Epithelial cell of proximal tubule (primary cell): ENCODE measurements at places on chromosomes 2 and 18.
A peak's percentile ranks its signal among the peaks of the same experiment; 100 is the strongest.

DNA sequence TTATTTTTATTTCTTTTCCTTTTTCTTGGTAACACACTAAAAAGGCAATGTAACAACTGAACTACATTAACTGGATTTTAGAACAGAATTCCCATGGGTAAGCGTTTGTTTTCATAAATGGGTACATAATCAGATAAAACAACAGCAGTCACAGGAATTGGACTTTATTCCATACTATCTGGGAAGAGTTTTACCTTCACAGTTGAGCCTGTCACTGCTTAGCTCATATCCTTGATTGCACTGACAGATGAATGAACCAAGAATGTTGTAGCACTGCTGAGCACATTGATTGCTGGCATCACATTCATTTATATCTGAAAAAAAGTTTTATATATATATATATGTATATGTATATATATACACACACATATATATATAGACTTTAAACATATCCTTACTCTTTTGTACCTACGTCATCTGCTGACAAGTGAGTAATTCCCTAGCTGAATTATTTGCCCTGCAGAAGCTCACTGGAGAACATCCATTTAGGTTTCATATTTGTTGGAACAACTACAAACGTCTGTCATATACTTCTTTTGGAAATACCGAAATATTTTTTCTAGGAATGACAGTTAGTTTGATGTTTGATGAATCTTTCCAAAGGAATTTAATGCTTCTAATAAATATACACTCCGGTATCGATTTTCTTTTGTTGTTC, 47.0 kb downstream of the EFEMP1 start:
- DNase-seq = no peak

GRCh38 chr2:120576509-120577474, 158.9 kb upstream of the GLI2 start:
- DNase-seq = no peak

DNA sequence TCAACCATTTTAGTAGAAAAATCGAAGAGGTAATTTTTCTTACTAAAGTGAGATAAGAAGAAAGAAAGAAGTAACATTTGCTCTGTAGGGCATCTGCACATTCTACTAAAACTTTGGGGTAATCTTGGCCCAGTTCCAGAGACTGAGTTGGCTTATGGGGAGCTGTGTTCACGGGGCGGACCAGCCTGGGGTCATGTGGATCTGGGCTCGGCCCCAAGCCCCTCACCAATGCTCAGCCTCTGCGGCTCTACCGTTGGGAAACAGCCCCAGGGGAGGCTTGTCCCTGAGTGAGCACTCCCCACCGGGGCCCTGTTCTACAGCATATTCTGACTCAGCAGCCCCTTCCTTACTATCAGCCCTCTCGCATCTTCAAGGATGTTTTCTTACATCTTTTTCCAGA, 132.3 kb downstream of the RTP5 start:
- no peak for DNase-seq

DNA sequence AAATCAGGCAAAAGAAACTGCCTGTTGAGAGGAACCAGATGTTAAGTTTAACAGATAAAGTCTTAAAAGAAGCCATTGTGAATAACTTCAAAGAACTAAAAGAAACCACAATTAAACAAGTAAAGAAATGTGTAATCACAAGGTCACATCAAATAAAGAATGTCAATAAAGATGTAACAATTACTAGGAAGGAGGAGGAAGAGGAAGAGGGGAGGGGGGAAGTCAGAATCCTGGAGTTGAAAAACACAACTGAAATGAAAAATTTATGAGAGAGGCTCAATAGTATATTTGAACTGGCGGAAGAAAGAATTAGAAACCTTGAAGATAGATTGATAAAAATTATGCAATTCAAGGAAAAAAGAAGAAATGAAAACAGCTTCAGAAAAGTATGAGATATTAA, 88.4 kb upstream of the CRIM1 start:
- DNase-seq = no peak

- no peak for DNase-seq
Measured at GRCh38 chr2:156065912-156066311, 266.6 kb downstream of the NR4A2 start.

- no peak for DNase-seq
Measured at GRCh38 chr18:911025-911424, 6.4 kb downstream of the ADCYAP1 start.

DNA sequence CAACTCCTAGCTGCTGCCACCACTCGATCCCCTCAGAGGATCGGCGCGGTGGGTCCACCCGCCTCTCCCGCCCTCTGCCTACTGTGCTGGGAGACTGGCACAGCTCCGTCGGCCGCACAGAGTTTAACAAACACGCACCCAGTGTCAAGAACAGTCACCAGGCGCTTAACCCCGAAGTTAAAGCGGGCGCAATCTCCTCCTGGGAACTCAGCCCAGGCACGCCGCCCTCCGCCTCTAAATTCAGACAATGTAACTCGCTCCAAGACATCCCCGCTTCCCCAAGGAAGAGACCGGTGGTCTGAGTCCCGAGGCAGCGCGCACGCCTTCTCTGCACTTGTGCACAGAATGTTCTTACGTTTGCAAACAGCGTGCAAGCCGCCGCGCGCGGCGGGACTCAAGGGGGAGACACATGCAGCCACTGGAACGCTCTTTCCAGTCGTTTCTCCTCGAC, 533 bp downstream of the CXCR4 start:
- no peak for DNase-seq

GRCh38 chr2:39027421-39027820, 93.4 kb downstream of the SOS1 start:
- DNase-seq = no peak

GRCh38 chr2:63048367-63049171, 2.1 kb upstream of the OTX1 start:
- no peak for DNase-seq

GRCh38 chr2:857081-857480, 93.6 kb upstream of the SNTG2 start:
- no peak for DNase-seq

- DNase-seq = no peak
Measured at GRCh38 chr2:43420389-43420801, 175.4 kb downstream of the THADA start.

GRCh38 chr2:171185165-171185818, 24.6 kb upstream of the TLK1 start:
- DNase-seq = no peak

- DNase-seq = no peak
Measured at GRCh38 chr2:234130777-234131181, 80.3 kb downstream of the SPP2 start.

GRCh38 chr2:83369601-83370418, 1089.3 kb downstream of the SUCLG1 start:
- no peak for DNase-seq

GRCh38 chr18:62300359-62300963, 24.6 kb upstream of the TNFRSF11A start:
- DNase-seq = no peak

- no peak for DNase-seq
Measured at GRCh38 chr2:167406558-167406957, 518.3 kb downstream of the XIRP2 start.

GRCh38 chr2:18630941-18631340, 41.6 kb upstream of the NT5C1B start:
- no peak for DNase-seq

DNA sequence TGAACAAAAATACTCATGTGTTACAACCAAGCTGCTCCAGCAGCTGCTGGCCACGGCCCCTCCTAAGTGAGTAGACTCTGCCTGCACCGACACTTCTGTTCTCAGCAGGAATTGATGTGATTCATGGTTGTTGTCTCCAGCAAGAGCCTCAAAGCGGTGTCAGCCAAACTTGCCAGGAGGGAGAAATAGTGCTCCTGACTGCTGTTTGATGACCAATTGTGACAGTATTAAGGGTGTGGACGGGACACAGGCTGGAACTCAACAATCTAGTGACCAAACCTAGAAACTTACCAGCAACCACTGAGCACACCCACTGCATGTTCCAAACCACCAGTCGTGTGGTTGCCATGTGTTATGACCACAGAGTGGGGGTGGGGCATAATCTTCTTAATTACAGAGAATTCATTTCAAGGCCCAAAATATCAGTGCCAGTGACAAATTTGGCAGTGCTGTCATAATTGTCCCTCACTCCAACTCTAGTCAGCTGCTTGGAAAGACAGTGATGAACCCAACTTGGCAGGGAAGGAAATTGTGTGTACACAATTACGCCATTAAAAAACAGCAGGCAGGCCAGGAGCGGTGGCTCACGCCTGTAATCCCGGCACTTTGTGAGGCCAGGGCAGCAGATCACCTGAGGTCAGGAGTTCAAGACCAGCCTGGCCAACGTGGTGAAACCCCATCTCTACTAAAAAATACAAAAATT, 30.4 kb downstream of the FBLN7 start:
- no peak for DNase-seq

GRCh38 chr2:219736209-219736608, 108.8 kb downstream of the SLC4A3 start:
- peak; percentile 23 for DNase-seq

- no peak for DNase-seq
Measured at GRCh38 chr2:226794196-226794661, 5.4 kb downstream of the IRS1 start.

- no peak for DNase-seq
Measured at GRCh38 chr2:58514252-58514651, 273.1 kb upstream of the FANCL start.

GRCh38 chr18:3074087-3074486, 61.1 kb upstream of the LPIN2 start:
- DNase-seq = no peak

DNA sequence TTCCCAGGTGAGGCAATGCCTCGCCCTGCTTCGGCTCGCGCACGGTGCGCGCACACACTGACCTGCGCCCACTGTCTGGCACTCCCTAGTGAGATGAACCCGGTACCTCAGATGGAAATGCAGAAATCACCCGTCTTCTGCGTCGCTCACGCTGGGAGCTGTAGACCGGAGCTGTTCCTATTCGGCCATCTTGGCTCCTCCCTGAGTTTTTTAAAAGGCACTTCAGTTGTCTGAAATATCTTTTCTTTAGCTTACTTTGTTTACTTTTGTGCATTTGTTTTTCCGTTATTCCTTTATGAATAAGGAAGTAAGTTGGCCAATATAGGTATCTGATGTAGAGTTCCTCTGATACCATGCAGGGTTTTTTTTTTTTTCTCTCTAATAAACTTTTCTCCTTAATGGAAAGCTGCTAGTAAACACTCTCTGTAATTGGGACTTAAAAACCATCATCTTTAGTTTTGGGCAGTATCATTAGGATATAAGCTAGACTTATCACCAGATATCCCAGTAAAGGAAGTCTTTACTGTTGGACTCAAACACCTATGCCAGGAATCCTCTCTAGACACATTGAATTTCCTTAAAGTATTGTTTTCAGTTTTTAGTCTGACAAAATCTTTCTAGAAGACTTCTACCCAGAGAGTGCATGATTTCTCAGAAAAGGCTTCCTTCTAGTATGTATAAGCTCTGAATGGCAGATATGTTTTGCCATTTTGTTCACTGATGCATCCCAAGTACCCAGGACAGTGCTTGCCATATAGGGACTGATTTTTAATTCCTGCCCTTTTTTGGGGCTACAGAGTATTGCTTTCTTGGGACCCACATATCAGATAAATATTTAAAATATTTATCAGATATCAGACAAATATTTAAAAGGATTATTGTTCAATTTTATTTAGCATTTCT, 35.8 kb upstream of the DYSF start:
- no peak for DNase-seq

DNA sequence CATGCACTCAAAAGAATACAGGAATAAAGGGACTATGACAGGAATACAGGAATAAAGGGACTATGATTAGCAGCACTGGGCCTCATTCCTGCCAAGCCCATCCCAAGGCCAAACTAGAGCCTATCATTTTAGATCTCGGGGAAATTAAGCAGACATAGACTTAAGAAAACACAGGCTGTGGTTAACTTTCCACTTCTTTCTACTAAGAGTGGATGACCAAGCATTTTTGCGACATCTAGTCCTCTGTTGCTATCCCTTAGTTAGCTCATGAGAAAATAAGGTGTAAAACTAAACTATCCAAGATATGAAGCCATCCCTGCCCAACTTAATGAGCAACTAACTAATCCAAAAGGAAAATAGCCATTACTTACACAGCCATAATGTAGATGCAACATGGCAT, 5.9 kb downstream of the LYPD1 start:
- no peak for DNase-seq
